ENCODE measurements at places on chromosomes 2 and 18. TPM values are rescaled to one million over a fixed set of nuclear protein-coding genes. Genes with fewer than 3 reads are reported as not detected.

DNA sequence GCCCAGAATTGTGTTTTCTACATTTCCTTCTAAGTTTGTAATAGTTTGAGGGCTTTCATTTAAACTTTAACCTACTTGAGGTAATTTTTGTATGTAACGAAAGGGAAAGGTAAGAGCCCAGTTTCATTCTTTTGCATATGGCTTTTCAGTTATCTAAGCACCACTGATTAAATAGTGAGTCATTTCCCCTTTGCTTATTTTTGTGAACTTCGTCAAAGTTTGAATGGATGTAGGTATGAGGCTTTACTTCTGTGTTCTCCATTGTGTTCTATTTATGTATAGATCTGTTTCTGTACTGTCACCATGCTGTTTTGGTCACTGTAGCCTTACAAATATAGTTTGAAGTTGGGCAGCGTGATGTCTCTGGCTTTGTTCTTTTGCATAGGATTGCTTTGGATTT, 944.8 kb upstream of the CNTNAP5 start:
- no peak for DNase-seq
- H3K27ac ChIP-seq = no peak overlapping the region

Gene FBXO15
- total RNA-seq = 2.4 TPM

DNA sequence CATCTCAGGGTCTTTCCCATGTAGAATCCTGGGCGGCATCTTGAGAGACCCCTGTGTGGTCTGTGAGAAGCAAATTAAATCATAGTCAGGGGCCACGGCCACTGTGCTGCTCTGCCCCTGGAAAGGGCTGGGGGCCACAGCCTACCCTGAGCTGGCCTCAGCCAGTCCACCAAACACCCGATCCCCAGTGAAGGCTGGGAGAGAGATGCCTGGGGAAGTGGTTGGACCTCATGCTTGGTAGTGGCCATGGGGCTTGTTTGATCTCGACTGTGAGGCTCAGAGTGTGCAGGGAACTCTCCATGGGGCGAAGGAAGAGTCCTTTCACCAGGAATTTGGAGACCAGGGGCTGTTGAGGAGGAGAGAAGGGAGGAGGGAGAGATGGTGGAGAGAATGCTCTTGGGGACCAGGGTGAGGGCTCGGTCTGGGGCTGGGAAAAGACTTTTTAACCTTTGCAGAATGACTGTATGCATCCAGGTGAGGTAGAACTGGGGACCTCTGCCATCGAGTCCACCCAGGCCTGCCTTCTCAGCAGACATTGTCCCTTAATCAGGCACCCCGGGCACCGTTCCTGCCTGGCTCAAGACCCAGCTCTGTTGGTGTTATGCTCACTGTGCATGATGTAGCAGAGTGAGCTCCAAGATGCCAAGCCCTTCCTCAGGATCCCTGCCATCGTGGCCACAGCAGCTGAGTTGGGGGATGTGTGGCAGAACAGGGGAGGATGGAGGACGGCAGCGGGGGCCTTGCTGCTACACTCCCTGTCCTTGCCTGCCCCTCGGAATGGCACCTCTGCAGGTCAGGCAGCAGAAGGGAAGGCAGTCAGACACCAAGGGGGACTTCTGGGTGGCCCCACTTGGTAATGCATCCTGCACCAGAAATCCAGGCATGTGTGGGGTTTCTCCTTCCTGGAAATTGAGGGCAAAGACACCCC, 249.9 kb downstream of the DYSF start:
- no peaks in the 10 kb centered on the region for H3K36me3 ChIP-seq
- no peak for DNase-seq
- no peak overlapping the region for H3K27ac ChIP-seq
- no peak overlapping the region for H3K4me3 ChIP-seq
- H3K27me3 ChIP-seq = no peaks in the 10 kb centered on the region
- no peaks in the 10 kb centered on the region for H3K4me1 ChIP-seq

GRCh38 chr18:56248610-56249235, 389.7 kb downstream of the TXNL1 start:
- no peak overlapping the region for H3K27ac ChIP-seq
- no peak for DNase-seq
- H3K27me3 ChIP-seq = no peaks in the 10 kb centered on the region
- no peak overlapping the region for H3K4me3 ChIP-seq
- no peaks in the 10 kb centered on the region for H3K36me3 ChIP-seq

GRCh38 chr2:116949249-116949648, 865.2 kb upstream of the DDX18 start:
- no peak overlapping the region for H3K4me3 ChIP-seq
- H3K27ac ChIP-seq = no peak overlapping the region
- H3K27me3 ChIP-seq = no peaks in the 10 kb centered on the region
- no peaks in the 10 kb centered on the region for H3K36me3 ChIP-seq
- DNase-seq = no peak

GRCh38 chr2:216735086-216735485, 39.7 kb upstream of the IGFBP5 start:
- H3K4me3 ChIP-seq = no peak overlapping the region
- H3K27ac ChIP-seq = no peak overlapping the region
- H3K27me3 ChIP-seq = no peaks in the 10 kb centered on the region
- no peaks in the 10 kb centered on the region for H3K4me1 ChIP-seq

DNA sequence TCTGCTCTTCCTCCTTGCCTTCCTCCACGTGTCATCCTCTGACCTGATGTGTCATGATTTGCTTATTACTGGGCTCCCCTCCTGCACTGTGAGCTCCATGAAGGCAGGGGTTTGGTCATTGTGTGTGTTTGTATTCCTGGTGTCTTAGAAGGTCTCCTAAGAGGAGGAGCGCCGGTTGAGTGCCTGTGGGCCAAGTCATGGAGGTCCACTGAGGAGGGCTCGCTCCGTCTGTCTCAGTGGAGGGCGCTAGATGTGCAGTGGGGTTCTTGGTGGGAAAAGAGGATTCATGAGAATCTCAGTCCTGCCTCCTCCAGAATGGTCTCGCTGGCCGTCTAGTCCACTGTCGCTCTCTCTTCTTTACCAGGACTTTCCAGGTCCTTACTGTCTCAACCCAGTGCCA, 100.2 kb downstream of the VWA3B start:
- H3K4me3 ChIP-seq = no peak overlapping the region
- no peaks in the 10 kb centered on the region for H3K4me1 ChIP-seq
- DNase-seq = no peak
- peaks cover 32% of the 10 kb centered on the region for H3K27me3 ChIP-seq

Gene SCN2A
- 0.79 TPM for total RNA-seq

Gene COL6A3
- total RNA-seq = 0.86 TPM

Gene B3GNT7
- total RNA-seq = 0.09 TPM

Gene ZBTB7C
- 0.32 TPM for total RNA-seq

DNA sequence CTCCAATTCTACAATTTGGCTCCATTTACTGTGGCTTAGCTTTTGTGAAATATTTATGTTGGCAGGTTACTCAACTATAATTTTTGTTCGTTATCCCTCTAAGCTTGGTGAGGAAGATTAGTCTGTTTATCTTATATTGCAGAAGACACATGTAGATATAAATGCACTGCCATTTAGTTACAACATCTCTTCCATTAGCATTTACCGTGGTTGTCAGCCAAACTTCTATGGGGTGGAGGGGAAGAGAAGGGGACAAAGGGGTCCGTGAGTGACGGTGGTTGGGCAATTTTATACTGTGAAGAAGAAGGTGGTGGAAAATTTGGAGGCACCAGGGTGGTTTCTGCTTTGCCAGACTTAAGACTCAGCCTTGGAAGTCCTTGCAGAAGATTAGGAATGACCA, 117.6 kb upstream of the CXCR4 start:
- H3K36me3 ChIP-seq = no peaks in the 10 kb centered on the region
- H3K27ac ChIP-seq = no peak overlapping the region
- H3K27me3 ChIP-seq = peaks cover 9% of the 10 kb centered on the region
- no peaks in the 10 kb centered on the region for H3K4me1 ChIP-seq
- H3K4me3 ChIP-seq = no peak overlapping the region

DNA sequence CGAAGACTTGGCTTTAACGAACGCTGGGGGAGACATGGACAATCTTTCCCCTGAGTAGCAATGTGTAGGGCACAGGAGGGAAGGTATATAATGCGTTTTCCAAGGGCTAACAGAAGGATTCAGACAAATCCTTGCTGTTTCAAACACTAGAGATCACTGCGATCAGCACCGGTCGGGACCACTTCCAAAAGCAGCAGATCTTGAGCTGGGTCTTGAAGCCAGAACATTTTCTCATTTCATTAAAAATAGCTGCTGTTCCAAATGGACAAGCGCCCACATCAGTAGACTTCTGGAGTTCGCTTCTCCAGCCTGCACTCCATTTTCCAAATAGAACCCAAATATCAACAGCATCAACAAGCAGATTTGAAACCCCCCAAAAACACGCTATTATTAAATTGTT, 65.1 kb upstream of the MAPRE2 start:
- H3K4me3 ChIP-seq = peak overlapping the region; percentile 61
- no peak overlapping the region for H3K27ac ChIP-seq
- no peaks in the 10 kb centered on the region for H3K36me3 ChIP-seq
- peaks cover 33% of the 10 kb centered on the region for H3K27me3 ChIP-seq
- peaks cover 15% of the 10 kb centered on the region for H3K4me1 ChIP-seq
- DNase-seq = no peak

DNA sequence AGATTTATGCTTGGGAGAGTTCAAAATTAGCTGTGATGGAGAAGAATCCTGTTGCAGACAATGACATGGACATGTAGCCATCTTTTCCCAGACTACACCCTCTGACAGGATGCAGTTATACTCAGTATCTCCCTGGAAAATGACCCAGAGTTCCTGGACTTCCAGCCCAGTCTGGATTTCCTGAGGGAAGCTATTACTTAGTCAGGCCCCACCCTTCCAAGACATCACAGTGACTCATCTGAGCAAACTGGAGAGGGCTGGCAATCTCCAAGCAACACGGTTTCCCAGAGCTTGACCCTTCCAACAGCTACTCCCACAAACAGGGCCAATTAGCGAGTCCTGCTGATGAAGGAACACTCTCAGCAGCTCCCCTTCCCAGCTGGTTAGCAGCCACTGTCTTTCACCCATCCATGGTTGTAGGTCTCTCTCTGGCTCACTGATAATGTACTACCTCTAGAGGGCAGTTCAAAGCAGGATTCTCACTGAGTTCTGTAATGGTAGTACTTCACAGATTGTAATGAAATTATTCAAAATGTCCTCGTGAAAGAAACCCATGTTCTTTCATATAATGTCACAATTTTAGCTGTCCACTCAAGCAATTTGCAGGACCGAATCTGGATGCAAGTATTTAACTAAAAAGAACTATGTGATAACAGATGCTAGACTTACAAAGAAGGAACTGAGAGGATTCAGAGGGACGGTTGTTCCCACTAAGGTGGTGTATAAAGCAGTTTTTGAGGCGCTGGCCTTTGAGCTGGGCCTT, 110.2 kb downstream of the MDH1 start:
- H3K27ac ChIP-seq = no peak overlapping the region
- DNase-seq = peak; percentile 73
- no peaks in the 10 kb centered on the region for H3K27me3 ChIP-seq
- H3K4me3 ChIP-seq = no peak overlapping the region
- H3K4me1 ChIP-seq = no peaks in the 10 kb centered on the region

GRCh38 chr2:141105763-141106162, 1025.1 kb downstream of the LRP1B start:
- no peaks in the 10 kb centered on the region for H3K36me3 ChIP-seq
- peaks cover 16% of the 10 kb centered on the region for H3K4me1 ChIP-seq
- H3K27me3 ChIP-seq = no peaks in the 10 kb centered on the region
- peak; percentile 86 for DNase-seq

- peaks cover 6% of the 10 kb centered on the region for H3K4me1 ChIP-seq
- no peak overlapping the region for H3K4me3 ChIP-seq
- H3K27ac ChIP-seq = no peak overlapping the region
- no peaks in the 10 kb centered on the region for H3K27me3 ChIP-seq
Measured at GRCh38 chr2:7014174-7014640, 97.0 kb downstream of the RNF144A start.

- peaks cover 59% of the 10 kb centered on the region for H3K27me3 ChIP-seq
- H3K4me3 ChIP-seq = no peak overlapping the region
- no peaks in the 10 kb centered on the region for H3K36me3 ChIP-seq
- H3K27ac ChIP-seq = no peak overlapping the region
Measured at GRCh38 chr2:236998758-236999157, 86.9 kb upstream of the COPS8 start.

DNA sequence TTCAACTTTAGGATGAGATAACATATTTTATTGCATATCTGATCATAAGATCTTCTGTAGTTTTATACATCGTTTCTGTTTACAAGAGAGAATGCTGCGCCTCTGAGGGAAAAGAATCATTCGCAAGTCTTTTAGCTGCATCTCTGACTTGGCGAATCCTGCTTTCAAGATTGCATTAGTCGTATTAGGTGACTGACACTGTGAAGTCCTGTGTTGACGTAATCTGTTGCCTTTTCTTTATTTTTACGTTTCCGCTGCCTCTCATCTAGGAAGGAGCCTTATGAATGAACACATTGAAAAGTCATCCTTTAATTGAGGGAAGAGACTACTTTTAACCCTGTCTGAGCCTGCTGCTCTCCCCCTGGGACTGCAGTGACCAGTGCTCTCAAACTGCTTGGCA, 101.5 kb downstream of the LDLRAD4 start:
- no peaks in the 10 kb centered on the region for H3K27me3 ChIP-seq
- H3K4me1 ChIP-seq = no peaks in the 10 kb centered on the region
- no peak for DNase-seq
- H3K36me3 ChIP-seq = no peaks in the 10 kb centered on the region
- no peak overlapping the region for H3K4me3 ChIP-seq

DNA sequence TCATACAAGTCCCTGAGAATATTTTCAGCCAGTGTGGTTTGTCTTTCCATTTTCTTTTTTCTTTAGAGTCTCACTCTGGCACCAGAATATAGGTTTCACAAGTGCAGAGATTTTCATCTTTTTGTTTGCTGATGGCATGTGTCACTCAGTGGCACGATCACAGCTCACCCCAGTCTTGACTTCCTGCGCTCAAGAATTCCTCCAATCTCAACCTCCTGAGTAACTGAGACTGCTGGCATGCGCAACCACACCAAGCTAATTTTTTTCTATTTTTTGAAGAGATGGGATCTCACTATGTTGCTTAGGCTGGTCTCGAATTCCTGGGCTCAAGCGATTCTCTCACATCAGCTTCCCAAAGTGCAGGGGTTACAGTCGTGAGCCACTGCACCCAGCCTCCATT, 23.9 kb downstream of the NBEAL1 start:
- H3K27ac ChIP-seq = no peak overlapping the region
- no peaks in the 10 kb centered on the region for H3K27me3 ChIP-seq
- no peak overlapping the region for H3K4me3 ChIP-seq
- H3K4me1 ChIP-seq = peaks cover 21% of the 10 kb centered on the region

Gene CFC1
- not detected for total RNA-seq

Gene GDF7
- total RNA-seq = not detected

GRCh38 chr2:178905261-178905660, 98.0 kb upstream of the TTN start:
- no peak overlapping the region for H3K27ac ChIP-seq
- no peaks in the 10 kb centered on the region for H3K4me1 ChIP-seq
- H3K36me3 ChIP-seq = no peaks in the 10 kb centered on the region
- H3K27me3 ChIP-seq = peaks cover 5% of the 10 kb centered on the region

Gene SLC9A2
- not detected for total RNA-seq

DNA sequence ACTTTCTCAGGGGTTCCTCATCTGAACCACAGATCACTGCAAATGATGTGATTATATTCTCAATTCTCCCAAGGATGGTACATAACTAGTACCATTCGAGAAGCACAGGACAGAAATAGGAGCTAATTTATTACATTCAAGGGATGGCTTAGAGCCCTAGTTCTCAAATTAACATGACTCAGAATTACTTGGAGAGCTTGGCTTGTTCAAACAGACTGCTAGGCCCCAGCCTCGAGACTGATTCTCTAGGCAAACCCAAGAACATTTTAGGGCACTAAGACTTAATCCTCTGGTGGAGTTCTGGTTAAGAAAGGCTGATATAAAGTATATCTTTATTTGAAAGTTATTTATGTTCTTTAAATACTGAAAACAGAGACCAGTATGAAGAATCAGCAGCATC, 35.8 kb downstream of the HIBCH start:
- no peak for DNase-seq
- no peak overlapping the region for H3K27ac ChIP-seq
- H3K27me3 ChIP-seq = no peaks in the 10 kb centered on the region
- no peaks in the 10 kb centered on the region for H3K4me1 ChIP-seq
- peaks cover 5% of the 10 kb centered on the region for H3K36me3 ChIP-seq

Gene CD28
- not detected for total RNA-seq

Measured in A673 (cell line).